CD8-positive, alpha-beta memory T cell (primary cell): ENCODE measurements at places on chromosomes 11 and 22.

DNA sequence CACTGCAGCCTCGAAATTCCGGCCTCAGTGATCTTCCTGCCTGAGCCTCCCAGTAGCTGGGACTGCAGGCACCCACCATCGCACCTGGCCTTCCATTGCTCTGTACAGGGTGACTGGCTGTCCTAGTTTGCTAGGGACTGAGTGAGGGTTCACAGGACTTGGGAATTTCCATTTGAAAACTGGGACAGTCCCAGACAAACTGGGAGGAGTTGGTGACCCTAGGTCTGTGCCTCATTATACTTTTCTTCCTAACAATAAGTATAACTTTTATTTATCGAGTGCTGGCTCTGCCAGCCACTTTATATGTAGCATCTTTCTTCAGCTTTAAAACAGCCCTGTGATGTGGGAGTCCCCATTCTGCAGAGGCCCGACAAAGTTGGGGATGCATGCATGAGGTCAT lies 25.5 kb downstream of the TCP11L1 start:
- no peak for DNase-seq

GRCh38 chr11:60972182-60973030 lies 926 bp downstream of the CD6 start:
- DNase-seq, result peak; percentile 51

DNA sequence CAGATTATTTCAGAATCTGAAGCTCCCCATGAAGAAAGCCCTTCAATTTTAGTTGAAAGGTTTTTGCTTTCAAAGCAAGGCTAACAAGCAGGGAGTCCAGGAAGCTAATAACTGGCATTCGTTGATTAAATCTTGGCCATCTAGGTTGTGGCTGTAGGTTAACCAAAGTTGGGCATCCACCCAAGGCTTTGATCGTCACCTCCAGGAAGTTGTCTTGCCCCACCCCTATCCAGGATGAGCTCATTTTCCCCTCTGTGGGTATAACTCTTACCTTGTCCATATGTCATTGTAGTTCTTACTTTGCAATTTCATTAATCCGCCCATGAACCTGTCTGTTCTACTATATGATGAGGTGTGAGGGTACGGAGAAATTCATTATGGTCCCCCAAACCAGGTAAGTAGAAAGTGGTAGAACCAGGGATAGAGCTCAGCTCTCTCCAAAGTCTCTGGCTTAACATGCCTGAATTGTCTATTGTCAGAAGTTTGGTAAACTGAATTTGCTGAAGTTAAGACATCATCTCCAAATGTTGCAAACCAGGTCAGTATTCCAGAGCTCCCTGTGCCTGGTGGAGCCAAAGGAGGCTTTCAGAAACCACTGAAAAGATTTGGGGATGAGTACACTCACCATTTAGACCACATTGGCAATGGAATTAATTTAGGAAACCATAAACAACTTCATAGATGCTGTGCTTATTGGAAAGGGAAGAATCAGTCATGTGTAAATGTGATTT lies 97.1 kb downstream of the CD44 start:
- peak; percentile 33 for DNase-seq

DNA sequence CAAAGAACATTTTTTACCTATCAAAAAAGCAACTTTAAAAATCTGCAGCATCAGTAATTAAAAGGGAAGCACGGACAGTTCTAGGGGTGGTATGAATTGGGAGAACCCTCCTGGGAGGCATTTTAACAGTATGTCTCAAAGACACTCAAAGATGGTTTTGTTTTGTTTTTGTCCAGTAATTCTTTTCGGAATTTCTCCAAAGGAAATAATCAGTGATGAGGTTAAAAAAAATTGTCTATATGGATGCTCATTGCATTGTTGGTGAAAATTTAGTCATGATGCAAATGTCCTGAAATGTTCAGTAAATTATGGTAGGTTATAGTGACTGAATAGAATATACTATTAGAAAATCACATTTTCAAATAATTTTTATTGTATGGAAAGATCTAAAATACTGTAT lies 115.1 kb downstream of the ATXN10 start:
- no peak for DNase-seq

- no peak for DNase-seq
These were observed 66.4 kb upstream of the SORL1 start for GRCh38 chr11:121385688-121386087.

DNA sequence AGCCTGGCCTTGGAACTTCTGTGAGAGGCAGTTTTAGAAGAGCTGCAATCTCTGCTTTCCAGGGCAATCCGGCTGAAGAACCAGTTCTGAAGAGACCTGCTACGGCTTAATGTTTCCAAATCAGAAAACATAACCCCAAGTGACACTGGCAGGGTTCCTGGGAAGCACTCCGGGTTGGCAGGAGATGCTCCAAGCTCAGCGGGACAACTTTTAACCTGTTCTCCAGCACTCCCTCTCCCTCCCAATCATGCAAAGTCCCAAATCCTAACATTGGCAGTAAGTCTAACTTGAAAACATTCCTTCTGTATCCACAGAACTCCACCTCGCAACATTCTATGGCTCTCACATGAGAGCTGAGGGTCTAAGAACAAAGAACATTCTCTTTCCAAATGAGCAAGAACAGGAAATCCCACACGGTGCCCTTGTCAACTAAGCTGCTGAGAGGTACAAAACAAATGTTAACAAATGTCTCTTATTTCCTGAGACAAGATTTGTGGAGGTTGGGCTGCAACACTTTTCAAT lies 48.5 kb upstream of the MN1 start:
- no peak for DNase-seq

GRCh38 chr11:46075168-46075567 lies 46.1 kb downstream of the PHF21A start:
- DNase-seq, result no peak

GRCh38 chr11:35486446-35486845 lies 39.0 kb downstream of the PAMR1 start:
- DNase-seq, result no peak

- DNase-seq, result no peak
These were observed 4.7 kb downstream of the STX3 start for GRCh38 chr11:59759900-59760299.

DNA sequence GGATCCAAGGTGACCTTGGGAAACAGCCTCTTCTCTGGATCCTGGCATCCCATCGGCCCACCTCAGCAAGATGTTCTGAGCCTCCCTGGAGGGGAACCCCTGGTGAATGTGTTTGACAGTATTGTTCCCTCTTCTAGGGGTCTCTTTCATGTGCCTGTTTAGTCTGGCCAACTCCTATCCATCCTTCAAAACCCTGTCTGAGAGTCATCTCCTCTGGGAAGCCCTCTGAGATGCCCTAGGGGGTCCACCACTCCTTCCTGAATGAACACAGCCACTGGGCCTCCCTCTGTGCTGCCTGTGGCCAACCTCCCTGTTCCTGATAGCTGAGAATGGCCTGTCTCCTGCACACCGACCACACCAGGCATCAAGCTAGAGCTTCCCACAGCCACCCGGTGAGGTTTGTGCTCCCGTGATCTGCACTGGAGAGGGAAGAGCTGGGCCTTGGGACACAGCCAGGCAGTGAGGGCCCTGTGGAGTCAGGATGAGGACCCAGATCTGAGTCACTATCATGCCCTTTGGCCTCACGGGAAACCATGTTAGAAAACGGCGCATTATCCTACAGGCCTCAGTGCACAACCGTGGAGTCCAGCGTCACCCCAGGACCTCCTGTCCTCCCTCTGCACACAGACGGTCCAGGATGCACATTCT lies 8.8 kb downstream of the WNT7B start:
- DNase-seq, result no peak

DNA sequence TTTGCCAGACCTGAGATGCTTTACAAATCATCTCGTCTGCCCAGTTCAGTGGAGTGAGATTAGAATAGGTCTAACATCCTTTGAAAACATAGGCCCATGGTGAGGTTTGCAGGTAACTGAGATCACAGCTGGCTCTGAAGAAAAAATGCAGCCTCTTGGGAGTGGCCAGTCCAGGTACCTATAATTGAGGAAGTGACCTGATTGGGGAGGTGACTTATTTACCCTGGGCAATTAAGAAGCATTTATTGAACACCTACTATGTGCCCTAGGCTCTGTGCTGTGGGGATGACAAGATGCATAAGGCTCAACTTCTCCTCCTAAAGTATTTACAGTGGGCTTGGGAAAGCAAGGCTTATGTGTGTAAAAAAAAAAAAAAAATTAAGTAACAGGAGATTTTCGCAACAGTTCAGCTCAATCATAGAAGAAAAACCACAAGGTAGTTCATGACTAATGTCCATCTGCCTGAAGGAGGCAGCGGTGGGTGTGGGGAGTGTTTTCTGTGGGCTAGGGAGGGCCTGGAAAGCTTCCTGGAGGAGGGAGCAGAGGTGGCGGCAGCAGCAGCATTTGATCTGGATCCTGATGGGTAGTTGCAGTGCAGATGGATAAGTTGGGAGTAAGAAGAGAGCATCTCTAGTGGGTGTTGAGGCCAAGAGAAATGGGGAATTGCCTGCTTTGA lies 16.1 kb downstream of the MICAL2 start:
- no peak for DNase-seq

DNA sequence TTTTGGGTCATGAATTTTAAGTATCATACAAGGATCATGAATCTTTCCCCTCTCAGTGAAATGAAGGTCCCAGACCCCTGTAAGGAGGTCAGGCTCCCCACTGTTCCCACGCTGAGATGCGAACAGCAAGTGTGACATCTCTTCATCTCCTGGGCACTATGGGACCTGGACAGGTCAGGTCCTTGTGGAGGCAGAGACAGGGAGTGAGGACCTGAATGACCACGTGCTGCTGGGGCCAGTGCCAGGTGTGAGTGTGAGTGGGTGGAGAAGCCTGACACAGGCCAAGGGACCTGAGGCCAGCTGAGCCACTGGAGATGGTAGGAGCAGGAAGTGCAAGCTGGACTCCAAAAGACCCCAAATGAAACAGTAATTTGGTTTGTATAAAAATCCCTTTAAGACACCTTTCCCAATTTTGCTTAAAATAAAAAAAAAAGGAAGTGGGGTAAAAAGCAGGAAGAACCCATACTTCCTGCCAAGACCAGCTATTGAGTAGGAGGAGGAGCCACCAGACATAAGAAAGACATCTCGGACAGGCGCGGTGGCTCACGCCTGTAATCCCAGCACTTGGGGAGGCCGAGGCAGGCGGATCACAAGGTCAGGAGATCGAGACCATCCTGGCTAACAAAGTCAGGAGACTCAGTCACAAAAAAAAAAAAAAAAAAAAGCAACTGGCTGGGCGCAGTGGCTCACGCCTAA lies 35.4 kb upstream of the SERPIND1 start:
- no peak for DNase-seq

DNA sequence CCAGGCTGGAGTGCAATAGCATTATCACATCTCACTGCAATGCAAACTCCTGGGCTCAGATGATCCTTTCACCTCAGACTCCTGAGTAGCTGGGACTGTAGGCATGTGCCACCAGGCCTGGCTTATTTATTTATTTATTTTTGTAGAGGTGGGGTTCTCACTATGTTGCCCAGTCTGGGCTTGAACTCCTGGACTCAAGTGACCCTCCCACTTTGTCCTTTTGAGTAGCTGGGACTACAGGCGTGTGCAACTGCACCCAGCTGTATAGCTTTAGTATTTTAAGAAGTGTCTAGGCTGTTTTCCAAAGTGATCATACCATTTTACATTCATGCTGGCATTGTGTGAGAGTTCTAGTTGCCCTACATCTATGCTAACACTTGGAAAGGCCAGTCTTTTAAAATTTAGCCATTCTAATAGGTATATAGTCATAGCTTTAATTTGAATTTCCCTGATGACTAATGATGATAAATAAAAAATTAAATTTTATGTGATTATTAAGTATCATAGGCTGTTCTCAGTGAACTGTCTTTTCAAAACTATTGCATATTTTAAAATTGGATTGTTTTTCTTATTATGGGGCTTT lies 96.9 kb downstream of the TMEM135 start:
- DNase-seq, result no peak

GRCh38 chr11:7204778-7205177 lies 46.9 kb upstream of the SYT9 start:
- DNase-seq, result no peak

- DNase-seq, result no peak
These were observed 296.9 kb upstream of the ZC3H12C start for GRCh38 chr11:109796253-109796652.

DNA sequence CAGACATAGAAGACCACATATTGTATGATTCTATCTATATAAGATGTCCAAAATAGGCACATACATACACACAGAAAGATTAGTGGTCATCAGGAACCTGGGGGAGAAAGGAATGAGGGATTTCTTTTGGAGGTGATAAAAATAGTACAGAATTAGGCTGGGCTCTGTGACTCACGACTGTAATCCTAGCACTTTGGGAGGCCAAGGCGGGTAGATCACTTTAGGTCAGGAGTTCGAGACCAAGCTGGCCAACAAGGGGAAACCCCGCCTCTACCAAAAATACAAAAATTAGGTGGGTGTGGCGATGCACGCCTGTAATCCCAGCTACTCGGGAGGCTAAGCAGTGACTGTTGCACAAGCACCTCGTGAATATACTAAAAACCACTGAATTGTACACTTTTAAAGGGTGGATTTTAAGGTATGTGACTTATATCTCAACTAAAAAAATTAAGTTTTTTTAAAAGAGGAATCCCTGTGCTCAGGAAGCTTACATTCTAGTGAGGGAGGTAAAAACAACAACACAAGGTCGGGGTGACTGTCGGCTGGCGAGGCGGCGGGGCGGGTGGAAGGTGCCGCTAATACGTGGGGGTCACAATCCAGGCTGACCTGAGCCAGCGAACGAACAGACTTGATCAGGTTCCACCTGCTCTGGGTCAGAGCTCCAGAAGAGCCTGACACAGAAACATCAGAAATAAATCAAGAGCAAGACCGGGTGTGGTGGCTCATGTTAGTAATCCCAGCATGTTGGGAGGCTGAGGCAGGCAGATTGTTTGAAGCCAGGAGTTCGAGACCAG lies 25.3 kb upstream of the TESMIN start:
- DNase-seq, result no peak
